ENCODE measurements at places on chromosomes 1 and 21. TPM values are rescaled to one million over a fixed set of nuclear protein-coding genes. Genes with fewer than 3 reads are reported as not detected.

- no peak for DNase-seq
Measured at GRCh38 chr1:67570486-67571143, 114.4 kb upstream of the GADD45A start.

The FMN2 gene
- polyA plus RNA-seq = 8.7 TPM

DNA sequence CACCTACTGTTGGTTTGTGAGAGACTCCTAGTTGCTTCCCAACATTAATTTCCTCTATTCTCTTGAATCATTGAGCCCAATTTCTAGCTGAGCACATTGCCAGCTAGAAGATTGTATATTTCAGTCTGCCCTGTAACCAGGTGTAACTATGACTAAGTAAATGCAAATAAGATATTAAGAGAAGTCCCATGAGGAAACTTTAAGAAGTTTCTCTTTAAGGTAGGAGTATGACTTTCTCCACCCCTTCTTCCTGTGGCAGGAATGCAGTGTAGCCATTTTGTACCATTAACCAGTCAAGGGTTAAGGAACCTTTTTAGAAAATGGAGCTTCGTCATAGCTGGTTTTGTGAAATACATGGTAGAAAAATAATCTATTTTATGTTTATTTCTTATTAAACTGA lies 534.2 kb upstream of the RGS18 start:
- DNase-seq = no peak

DNA sequence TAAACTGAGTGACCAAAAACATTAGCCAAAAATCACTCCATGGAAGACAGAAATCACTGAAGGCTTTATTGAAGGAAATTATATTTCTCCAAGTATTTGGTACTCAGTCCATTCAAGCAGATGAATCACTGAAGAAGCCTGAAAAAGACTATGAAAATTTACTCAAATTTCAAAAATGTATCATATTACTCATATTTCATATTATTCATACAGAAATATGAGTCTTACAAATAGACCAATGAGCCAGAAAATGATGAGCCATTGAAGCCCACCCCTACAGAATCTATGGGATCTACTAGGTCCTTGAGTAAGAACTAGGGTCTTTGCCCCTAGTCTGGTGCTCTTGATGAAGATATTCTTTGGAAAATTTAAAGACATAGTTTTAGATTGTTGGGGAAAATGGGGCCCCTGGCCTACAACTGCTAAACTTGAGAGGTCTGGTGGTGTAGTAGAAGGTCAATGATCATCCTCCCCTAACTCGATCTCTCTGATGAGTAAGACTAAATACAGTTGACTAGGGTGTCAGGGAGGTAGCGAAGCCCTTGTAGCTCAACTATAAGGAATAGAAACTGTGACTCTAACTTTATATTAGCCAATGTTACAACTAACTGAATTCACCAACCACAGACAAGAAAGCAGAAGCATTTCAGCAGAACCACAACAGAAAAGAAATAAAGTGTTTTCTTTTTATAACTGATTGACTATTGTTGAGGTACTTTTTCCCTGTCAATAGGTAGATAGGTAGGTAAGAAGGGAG lies 81.0 kb downstream of the NOTCH2 start:
- no peak for DNase-seq

The IVL gene
- polyA plus RNA-seq = not detected

The CGN gene
- 6.6 TPM for polyA plus RNA-seq

GRCh38 chr1:157639800-157640199 lies 41.9 kb upstream of the FCRL4 start:
- DNase-seq = no peak

- no peak for DNase-seq
Measured at GRCh38 chr1:203906932-203907331, 45.5 kb downstream of the SNRPE start.

- DNase-seq = no peak
Measured at GRCh38 chr1:156901966-156902915, 8.7 kb downstream of the PEAR1 start.

- no peak for DNase-seq
Measured at GRCh38 chr1:20715406-20715805, 2.4 kb downstream of the KIF17 start.

GRCh38 chr21:37281579-37281978 lies 14.4 kb upstream of the VPS26C start:
- no peak for DNase-seq

DNA sequence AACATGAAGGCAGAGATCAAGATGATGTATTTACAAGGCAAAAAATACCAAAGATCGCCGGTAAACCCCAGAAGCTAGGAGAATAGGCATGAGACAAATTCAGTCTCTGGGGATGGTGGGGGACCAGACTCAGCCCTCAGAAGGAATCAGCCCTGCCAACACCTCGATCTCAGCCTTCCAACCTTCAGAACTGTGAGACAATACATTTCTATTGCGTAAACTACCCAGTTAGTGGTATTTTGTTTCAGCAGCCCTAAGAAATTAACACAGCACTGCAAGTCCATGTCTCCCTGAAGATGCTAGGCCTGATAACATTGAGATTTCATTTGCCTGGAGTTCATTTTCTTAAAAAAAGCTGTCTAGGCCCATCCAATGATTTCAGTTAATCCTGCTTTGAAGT lies 622.5 kb downstream of the PTPRC start:
- DNase-seq = no peak

- no peak for DNase-seq
Measured at GRCh38 chr1:116133696-116134475, 22.7 kb downstream of the MAB21L3 start.

GRCh38 chr1:39663559-39663958 lies 8.3 kb downstream of the NT5C1A start:
- DNase-seq = no peak

DNA sequence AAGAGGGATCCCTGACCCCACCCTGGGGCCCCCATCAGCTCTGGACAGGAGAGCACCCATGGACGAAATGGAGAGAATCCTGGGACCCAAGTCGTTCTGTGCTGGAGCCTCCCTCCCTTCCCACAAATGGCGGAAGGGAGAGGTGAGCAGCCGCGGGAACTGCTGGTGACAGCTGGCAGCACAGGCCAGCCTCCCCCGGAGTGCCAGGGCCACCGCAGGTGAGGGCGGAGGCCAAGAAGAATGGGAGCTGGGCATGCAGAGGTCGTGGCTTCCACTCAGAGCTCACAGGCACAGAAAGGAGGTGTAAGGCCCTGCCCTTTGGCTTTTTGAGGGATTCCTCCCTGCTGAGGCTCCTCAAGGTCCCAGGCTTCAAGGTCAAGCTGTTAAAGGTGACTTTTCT lies 24.6 kb downstream of the SLC1A7 start:
- DNase-seq = no peak

GRCh38 chr1:236301080-236301957 lies 19.6 kb upstream of the ERO1B start:
- DNase-seq = no peak

The RHEX gene
- 6.8 TPM for polyA plus RNA-seq

GRCh38 chr1:3032371-3033039 lies 11.2 kb downstream of the ACTRT2 start:
- no peak for DNase-seq

The HS2ST1 gene
- polyA plus RNA-seq = 47.2 TPM

GRCh38 chr1:24714859-24715520 lies 30.3 kb upstream of the CLIC4 start:
- DNase-seq = no peak

DNA sequence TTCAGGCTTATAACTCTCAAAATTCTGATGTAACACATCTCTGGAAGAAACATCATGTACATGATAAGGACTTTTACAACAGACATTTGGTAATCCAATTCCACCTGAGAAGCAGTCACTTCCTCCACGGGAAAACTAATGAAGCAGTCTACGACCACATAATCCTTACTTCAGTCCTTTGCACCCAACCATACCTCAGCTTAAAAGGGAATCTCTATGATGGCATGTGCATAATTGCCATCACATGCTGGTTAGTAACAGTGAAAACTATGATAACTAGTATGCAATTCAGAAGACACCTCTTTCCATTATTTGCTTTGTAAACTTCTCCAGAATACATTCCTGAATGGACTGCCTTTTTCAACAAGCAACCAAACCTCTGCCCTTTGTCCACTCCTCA lies 53.1 kb downstream of the TTC13 start:
- no peak for DNase-seq

DNA sequence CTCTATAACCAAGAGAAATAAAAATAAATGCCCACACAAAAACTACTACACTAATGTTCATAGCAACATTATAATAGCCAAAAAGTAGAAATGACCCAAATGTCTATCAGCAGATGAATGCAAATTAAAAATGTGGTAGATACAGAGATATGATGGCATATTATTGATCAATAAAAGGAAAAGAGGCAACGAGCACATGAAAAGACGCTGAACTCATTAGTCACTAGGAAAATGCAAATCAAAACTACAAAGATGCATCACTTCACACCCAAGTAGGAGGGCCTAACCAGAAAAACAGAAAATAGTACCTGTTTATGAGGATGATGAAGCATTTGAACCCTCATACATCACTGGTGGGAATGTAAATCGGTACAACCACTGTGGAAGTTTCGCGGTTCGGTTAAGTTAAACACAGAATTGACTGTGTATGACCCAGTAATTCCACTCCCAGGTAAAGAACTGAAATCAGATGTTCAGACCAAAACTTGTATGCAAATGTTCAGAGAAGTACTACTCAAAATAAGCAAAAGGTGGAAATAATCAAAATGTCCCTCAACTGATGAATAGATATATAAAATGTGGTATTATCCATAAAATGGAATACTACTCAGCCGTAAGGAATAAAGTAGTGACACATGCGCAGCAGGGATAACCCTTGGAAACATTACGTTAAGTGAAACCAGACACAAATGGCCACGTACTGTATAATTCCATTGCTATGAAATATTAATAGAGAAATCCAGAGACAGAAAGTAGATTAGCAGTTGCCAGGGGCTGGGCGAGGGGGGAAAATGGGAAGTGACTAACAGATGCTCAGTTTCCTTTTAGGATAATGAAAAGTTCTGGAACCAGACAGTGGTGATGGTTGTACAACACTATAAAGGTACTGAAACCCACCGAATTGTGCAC lies 3.1 kb downstream of the USP48 start:
- DNase-seq = no peak

- no peak for DNase-seq
Measured at GRCh38 chr1:154581766-154582165, 14.2 kb downstream of the CHRNB2 start.

DNA sequence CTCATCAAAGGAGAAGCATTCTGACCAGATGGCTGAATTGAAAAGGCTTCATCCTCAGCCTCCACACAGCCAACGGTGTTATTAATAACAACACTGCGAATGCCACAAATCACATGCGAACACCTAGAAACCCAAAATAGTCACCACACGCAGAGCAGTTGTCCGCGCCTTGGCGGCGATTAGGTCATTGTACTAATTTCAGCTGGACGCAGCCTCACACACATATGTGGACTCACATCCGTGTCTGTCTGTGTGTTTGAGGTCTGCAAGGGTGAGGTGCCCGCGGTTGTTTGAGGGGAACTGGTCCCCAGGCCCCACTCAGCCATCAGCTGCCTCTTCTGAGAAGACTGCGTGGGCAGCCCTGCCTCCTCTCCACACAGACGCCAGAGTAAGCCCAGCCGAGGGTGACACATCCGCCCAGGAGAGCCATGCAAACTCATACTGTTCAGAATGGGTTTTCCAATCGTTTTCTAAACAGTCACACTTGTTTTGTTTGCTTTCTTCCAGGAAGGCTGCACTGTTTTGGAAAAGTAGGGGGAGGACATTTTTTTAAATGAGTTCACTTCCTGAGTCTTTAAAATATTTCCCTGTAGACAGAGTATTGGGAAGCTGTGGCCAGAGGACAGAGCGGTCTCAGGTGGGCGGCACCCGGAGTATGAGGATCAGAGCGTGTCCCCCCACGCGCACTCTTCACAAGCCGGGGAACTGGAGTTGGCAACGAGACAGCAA lies 53.4 kb downstream of the TOMM20 start:
- no peak for DNase-seq

DNA sequence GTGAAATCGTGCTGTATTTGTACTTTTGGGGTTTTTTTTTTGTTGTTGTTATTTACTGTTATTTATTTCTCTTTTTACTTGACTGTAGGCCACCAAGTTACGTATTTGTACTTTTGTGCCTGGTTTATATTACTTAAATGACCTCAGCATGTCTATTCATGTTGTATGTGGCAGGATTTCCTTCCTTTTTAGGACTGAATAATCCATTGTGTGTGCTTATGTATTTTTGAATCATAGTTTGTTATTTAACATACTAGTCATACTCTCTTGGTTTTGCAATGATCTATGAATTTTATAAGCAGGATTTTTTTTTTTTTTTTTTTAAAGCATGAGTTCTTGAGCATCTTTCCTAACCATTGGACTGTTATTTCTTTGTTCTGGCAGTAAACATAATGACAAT lies 51.2 kb downstream of the RNF2 start:
- no peak for DNase-seq

- no peak for DNase-seq
Measured at GRCh38 chr1:14923727-14924452, 229.7 kb upstream of the TMEM51 start.

GRCh38 chr1:153771841-153772593 lies 3.2 kb upstream of the SLC27A3 start:
- no peak for DNase-seq

- DNase-seq = no peak
Measured at GRCh38 chr1:65772607-65773006, 20.1 kb upstream of the PDE4B start.

GRCh38 chr1:90486996-90487395 lies 230.1 kb downstream of the BARHL2 start:
- no peak for DNase-seq

DNA sequence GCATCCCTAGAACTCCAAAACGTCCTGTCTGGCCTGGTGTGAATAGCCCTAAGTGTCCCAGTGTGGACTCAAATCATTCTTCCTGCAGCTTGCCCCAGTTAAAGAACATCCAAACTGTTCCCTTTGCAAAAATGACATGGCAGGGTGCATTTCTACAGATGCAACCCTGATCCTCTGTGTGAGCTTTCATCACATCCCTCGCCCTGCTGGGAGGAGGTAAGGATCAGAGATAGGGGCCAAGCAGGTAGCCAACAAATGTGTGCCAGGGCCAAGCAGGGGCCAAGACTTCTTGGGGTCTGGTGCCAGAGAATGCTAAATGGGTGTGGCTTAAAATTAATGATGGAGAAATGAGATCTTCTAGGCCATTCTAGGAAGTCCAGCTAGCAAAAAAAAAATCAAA lies 27.1 kb upstream of the MPZL1 start:
- no peak for DNase-seq

DNA sequence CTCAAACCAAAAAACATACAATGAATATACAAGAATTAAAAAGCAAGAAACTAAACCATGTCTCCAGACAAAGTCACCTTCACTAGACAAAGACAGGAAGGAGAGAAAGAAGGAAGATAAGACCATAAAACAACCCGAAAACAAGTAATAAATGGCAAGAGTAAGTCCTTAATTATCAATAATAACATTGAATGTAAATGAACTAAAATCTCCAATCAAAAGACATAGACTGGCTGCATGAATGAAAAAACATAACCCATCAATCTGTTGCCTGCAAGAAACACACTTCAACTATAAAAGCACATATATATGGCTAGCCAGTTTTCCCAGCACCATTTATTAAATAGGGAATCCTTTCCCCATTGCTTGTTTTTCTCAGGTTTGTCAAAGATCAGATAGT lies 100.8 kb upstream of the SAMSN1 start:
- DNase-seq = no peak

The MYCL gene
- 7.1 TPM for polyA plus RNA-seq

- no peak for DNase-seq
Measured at GRCh38 chr1:119736649-119737039, 24.9 kb downstream of the PHGDH start.

- no peak for DNase-seq
Measured at GRCh38 chr1:209876078-209876800, 48.5 kb downstream of the UTP25 start.

- no peak for DNase-seq
Measured at GRCh38 chr21:22201669-22202068, 1203.5 kb downstream of the NCAM2 start.

The ITLN1 gene
- 1.6 TPM for polyA plus RNA-seq

The SPRR4 gene
- not detected for polyA plus RNA-seq

The AQP10 gene
- polyA plus RNA-seq = 0.09 TPM

The KRTAP6-3 gene
- polyA plus RNA-seq = not detected

The FCRL5 gene
- polyA plus RNA-seq = not detected
